ENCODE measurements at places on chromosomes 4 and X.

- no peak for DNase-seq
Measured at GRCh38 chrX:16589211-16589610, 60.7 kb upstream of the S100G start.

GRCh38 chr4:181548873-181549575, 694.2 kb upstream of the TENM3 start:
- DNase-seq, result no peak

GRCh38 chrX:46333550-46333949, 211.7 kb downstream of the ZNF674 start:
- no peak for DNase-seq

DNA sequence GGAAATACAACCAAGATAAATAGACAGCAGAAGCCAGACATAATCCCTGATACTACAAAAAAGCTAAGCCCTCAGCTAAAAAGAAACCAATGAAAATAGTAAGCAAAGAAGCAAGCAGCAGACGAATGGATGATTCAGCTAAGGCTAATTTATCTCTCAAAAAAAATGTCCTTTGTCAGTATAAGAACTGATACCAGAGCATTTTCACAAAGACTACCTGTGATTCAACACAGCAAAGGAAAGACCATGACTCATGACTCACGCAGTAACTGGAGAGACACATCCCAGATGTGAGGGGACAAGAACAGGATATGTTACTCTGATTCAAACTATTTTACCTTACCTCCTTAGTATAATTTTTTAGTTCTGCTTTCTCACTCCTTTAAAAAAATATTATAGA, 22.7 kb upstream of the TMPRSS11F start:
- no peak for DNase-seq

- no peak for DNase-seq
Measured at GRCh38 chr4:141569141-141569540, 67.2 kb upstream of the IL15 start.

DNA sequence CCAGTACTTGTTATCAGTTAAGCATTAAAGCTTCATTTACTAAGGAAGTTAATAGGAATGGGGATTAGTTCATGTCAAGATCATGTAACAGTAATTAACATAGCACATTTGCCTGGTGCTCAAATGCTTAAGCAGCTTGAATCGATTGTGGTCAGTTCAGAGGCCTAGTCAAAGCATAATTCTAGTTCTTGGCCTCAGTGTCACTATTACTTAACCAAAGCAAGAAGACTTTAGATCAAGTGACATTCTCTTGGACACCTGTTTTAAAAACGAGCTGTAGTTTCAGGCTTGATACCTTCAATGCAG, 115.2 kb upstream of the BMPR1B start:
- no peak for DNase-seq

DNA sequence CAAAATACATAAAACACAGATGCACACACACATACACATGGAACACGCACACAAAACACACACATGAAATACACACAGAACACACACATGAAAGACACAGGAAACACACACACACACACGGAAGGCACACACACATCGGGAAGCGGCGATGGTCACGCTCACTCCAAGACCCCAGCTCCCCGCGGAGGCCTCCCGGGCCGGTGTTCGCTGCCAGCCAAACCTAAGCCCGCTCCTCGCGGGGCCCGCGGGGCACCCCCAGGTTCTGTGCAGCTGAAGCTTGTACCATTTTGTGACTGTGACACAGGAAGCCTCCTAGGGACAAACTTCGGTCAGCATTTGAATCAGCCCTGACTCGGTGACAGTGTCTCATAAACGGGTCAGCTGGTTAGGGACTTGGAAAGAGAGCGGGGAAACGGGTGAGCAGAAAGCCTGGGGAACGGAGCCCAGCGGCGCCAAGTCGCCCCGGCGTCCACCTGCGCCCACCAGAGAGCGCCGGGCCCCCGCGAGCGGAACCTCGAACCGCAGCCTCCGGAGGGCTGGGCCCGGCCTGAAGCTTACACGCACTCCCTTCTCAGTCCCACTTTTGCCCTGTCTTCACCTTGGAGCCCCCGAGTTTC, 32.1 kb downstream of the F11 start:
- no peak for DNase-seq

DNA sequence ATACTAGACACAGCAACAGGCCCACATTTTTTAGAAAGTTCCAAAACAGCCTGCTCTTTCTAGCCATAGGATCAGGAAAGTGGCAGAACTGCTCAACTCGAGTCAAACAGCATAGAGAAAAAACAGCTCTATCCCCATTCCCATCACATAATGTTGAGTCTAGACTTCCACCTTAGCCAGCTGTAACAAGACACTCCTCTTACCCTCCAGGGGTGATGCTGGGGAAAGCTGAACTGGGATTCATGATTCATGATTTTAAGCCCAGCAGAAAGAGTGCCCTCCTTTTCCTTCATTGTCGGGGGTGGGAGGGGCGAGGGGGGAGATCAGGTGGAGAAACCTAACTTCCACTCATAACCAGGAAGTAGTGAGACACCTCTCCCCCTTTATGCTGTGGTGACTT, 86.1 kb downstream of the CENPC start:
- DNase-seq, result no peak

DNA sequence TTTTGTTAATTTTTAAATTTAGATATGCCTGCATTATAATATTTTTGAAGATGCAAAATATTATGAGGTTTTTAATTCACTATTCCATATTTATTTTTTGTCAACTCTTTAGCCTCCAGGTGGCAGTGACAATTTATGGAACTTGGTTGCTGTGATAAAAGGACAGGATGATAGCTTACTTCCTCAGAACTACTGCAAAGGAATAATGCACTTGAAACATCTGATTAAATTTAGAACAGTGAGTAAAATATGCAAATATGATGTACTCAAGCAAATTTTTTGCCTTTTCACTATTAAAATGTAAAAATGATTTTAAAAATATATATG, 45.1 kb downstream of the SPATA4 start:
- DNase-seq, result no peak

DNA sequence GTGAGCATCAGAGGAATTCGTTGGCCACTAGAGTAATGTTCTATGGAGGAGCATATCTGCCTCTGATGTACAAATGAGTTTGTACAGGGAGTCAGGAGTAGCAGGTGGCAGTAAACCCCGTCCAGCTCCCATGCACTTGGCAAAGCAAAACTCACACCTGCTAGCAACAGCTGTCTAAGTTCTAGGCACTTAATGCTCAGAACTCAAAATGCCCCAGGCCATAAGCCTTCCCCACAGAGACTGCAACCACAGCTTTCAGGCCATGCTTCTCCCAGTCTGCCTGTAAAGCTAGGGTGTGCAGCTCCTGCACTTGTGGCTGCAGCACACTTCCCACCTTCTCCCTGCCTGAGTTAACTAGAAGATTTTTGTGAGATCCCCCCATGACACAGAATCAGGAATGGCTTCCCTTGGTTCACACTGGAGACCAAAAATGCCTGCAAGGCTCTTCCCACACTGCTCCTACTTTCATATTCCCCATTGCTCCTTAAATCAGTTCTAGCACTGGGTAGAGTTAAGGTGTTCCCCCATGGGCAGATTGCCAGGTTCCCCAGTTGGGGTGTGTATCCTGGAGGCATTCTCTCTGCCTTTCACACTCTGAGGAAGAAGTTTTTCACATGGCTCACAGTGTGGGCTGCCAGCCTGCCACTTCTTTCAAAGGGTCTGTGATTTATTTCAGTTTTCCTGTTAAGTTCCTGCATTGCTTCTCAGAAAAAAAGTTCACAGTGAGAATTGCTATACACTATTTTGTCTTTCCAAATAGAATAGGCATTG, 189.9 kb downstream of the STPG2 start:
- no peak for DNase-seq

DNA sequence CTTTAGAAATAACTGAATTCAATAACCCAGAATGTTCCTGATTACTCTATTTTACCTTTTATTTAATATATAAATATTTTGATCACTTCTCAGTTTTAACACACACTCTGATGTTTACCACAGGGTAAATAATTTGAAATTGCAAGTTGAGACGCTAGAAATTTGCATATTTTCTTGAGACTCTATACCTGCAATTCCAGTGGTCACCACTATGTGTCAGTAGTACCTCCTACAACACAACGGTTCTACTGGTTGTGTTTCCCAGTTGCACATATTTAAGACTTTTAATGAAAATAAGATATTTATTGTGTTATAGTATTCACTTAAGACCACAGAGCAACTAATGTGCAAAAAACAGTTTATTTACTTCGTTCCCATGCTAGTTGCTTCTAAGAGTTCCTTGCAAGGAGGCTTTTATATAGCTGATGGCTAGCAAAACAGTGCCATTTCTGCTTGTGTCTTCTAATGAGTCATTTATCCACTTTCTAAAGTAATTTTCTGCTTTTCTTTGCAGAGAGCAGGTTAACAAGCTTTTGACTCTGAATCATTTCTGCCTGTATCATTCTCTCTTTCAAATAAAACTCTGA, 98.9 kb upstream of the PDLIM3 start:
- DNase-seq, result no peak

GRCh38 chrX:33336783-33337182, 125.4 kb upstream of the DMD start:
- DNase-seq, result no peak

- no peak for DNase-seq
Measured at GRCh38 chrX:123487236-123487635, 245.6 kb downstream of the THOC2 start.

GRCh38 chr4:48575964-48576363, 85.9 kb downstream of the ZAR1 start:
- no peak for DNase-seq

GRCh38 chr4:125235971-125236370, 78.8 kb upstream of the FAT4 start:
- DNase-seq, result no peak

DNA sequence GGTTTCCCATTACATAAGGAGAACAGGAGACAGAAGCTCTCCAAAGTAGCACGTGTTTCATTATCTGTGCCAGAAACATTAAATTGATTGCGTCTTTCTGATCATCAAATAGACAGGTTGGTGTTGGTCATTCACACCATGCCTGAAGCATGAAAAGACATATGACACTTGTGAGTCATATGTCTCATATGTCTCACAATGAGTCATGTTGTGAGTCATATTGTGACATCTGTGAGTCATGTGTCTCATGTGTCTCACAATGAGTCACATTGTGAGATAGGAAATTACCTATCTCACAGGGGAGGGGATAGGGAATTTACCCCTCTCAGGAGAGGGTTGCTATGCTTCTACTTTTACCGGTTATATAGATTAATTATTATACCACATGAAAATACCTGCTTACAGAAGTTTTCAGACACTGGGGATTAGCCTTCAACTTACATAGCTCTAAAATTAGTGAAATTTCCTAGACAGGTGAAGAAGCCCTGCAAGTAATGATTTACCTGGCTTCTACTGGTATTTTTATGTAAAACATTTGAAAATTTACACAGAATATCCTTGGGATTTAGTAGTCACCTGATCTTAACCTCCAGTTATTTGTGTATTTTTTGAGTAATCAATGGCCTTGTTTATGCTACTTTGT, 80.8 kb downstream of the NPFFR2 start:
- DNase-seq, result no peak

GRCh38 chr4:1179976-1180375, 7.6 kb upstream of the SPON2 start:
- DNase-seq, result no peak

DNA sequence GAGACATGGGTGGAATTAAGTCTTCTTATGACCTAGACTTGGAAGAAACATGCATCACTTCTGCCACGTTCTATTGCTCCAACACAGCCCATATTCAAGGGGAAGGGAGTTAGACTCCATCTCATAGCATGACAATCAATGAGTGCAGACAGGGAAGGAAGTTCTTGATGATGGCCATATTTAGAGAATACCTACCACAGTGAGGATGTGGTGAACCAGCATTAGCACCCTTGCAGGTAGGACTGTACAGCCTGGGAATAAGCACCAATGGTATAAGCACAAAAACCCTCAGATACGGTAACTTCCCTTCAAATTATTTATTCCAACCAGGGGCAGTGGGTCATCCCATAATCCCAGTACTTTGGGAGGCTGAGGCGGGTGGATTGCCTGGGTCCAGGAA, 29.8 kb downstream of the PAGE2 start:
- DNase-seq, result no peak

DNA sequence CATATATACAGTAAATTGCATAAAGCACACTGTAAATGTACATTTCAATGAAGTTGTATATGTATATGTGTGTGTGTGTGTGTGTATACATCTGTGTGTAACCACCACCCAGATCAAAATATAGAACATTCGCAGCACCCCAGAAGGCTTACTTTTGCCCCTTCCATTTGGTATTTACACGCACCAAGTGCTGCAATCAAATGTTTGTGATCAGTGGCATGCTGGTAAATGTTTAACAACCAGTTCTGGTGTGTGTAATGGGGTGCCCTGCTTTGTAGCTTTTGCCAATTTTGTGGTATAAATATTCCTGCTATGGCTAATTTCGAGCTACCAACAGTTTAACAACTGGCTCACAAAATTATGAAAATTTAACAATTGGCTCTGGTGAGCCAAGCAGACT, 101.3 kb downstream of the RTL5 start:
- DNase-seq, result no peak

GRCh38 chrX:9494771-9495170, 29.9 kb downstream of the TBL1X start:
- DNase-seq, result no peak

DNA sequence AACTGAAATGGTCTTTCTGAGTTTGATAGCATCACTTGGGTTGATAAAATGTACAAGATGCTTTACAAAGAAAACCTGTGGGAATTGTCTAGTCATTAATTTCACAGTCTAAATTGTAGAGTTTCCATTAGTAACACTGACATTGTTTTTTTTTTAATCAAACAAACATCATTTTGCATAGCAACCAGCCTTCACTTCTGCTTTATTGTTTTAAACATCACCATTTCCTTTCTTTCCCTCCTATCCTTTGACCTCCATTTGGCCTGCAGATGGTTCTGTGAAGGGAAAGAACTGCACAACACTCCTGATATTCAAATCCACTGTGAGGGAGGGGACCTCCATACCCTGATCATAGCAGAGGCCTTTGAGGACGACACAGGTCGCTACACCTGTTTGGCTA, 171.1 kb downstream of the PALLD start:
- DNase-seq, result no peak

DNA sequence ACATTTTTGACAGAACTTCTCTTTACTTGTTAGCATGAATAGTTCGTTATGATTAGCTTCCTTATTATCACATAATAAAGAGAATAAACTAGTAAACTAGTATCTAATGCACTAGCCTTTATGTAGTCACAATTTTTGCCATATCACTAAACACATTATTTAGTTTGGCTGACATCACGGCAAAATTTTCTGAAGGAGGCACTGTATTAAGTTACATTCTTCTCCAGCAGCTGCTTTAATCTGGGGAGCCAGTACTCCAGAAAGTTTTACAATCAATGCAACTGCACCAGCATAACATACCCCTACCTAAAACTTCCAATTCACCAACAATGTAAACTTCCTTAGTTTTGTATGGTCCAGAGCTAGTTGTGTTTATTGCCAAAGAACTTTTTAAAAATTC, 87.8 kb downstream of the FIP1L1 start:
- DNase-seq, result no peak

GRCh38 chr4:182578402-182578801, 335.2 kb downstream of the TENM3 start:
- no peak for DNase-seq

Measured in activated naive CD4-positive, alpha-beta T cell treated with Interleukin-2 at 50 U/mL for 16 hours (primary cell).